SHP77 treated with DMSO at 0.1 percent for 48 hours (cell line): ENCODE measurements at places on chromosomes 2 and 18.

- DNase-seq: no peak
Measured at GRCh38 chr18:60541661-60542060, 169.1 kb upstream of the MC4R start.

DNA sequence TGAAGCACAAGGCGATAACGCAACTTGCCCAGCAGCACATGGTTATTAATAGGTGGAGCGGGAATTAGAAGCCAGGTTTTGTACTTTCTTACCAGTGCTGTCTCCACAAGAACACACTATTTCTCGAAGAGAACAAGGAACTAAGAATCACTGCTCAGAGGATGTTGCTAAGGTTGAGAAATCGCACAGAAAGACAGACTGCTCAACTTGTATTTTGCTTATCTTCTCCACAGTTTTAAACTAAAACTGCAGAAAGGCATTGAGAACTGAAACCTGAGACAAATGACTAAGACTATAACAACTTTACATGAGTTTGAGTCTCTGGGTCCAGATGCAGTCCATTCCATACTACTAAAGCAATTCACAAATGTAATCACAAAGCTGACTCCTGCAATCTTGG is 6.2 kb downstream of the PRKD3 start:
- no peak for DNase-seq

- DNase-seq: no peak
Measured at GRCh38 chr18:9743200-9744016, 35.3 kb downstream of the RAB31 start.

DNA sequence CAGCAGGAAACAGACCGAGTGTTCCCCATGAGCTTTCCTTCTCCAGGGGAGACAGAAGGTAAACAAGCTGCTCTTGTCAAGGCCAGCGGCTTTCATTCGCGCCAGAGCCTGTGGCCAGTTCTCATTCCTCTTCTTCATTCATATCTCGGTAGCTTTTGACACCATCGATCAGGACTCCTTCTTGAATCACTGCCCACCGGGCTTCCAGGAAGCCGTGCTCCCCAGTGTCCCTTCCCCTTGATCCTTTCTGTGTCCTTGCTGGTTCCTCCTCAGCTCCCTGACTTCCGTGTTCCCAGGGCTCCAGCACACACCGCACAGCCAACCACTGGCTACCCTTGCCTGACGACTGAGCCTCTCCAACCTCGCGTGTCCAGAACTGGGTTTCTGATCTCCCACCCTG is 14.1 kb downstream of the SLC66A3 start:
- no peak for DNase-seq

- DNase-seq: no peak
Measured at GRCh38 chr2:157231476-157231875, 26.0 kb upstream of the GALNT5 start.

DNA sequence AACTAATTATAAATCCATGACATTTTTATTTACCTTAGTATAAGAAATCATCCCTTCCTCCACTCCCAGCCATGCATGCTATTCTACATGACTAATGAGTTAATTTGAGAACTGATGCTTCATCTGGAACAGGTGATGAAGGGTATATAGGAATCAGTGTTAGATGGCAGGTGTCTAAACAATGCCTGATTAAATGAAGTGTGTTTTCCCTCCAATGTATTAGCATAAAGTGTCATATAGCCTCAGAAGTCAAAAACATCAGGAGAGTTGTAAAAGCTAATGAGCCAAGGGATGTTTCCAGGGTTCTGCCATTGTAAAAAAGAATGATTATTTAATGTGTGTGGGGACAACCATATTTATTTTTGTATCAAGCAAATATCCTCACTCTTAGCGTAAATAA is 913.8 kb downstream of the DCC start:
- DNase-seq: no peak

- DNase-seq: no peak
Measured at GRCh38 chr18:9851511-9851910, 34.3 kb upstream of the TXNDC2 start.
